ENCODE measurements at places on chromosomes 5 and 9. TPM values are rescaled to one million over a fixed set of nuclear protein-coding genes. Genes with fewer than 3 reads are reported as not detected.

Gene HMMR
- 2.3 TPM for polyA plus RNA-seq

Gene CEP120
- polyA plus RNA-seq = 24.7 TPM

Gene RNF183
- not detected for polyA plus RNA-seq

DNA sequence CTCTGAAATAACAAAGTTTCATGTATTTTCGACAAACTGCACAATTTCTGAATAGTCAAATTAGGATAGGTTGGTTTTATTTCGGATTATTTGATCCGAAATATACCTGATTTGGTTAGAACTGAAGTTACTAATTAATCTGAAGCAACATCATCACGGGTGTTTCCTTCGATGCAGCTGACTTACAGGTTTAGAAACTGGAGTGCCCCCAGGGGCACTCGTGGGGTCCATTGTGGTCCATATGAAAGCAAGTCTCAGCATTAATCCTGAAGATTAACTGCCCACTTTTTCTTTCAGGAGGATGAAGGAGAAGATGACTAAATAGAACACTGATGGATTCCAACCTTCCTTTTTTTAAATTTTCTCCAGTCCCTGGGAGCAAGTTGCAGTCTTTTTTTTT lies 5.3 kb downstream of the SET start:
- DNase-seq = no peak

GRCh38 chr5:166370928-166371690 lies 1920.3 kb upstream of the WWC1 start:
- no peak for DNase-seq

- no peak for DNase-seq
Measured at GRCh38 chr5:36028816-36029465, 37.7 kb downstream of the UGT3A2 start.

DNA sequence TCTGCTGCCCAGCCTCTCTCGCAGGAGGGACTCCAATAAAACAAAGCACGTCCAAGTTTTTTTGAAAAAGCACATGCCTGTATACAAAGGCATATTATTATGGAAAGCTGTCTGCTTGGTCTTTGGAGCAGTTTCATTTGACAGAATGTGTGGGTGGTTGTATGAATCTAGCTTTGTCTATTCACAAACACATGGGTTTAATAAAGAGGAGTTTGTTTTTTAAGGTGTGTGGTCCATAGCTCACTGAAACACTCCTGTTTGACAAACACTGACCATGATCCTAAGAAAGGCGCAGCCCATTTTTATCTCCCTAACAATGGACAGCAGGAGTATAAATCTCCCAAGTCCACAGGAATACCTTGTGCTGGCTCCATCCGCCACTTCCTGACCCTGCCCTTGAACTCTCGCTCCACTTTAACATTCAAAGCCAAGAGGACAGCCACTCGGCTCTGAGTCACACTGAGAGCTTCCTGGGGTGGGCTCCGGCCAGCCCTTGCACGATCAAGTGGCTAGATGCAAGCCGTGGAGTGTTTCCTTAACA lies 371.9 kb downstream of the EBF1 start:
- DNase-seq = no peak

DNA sequence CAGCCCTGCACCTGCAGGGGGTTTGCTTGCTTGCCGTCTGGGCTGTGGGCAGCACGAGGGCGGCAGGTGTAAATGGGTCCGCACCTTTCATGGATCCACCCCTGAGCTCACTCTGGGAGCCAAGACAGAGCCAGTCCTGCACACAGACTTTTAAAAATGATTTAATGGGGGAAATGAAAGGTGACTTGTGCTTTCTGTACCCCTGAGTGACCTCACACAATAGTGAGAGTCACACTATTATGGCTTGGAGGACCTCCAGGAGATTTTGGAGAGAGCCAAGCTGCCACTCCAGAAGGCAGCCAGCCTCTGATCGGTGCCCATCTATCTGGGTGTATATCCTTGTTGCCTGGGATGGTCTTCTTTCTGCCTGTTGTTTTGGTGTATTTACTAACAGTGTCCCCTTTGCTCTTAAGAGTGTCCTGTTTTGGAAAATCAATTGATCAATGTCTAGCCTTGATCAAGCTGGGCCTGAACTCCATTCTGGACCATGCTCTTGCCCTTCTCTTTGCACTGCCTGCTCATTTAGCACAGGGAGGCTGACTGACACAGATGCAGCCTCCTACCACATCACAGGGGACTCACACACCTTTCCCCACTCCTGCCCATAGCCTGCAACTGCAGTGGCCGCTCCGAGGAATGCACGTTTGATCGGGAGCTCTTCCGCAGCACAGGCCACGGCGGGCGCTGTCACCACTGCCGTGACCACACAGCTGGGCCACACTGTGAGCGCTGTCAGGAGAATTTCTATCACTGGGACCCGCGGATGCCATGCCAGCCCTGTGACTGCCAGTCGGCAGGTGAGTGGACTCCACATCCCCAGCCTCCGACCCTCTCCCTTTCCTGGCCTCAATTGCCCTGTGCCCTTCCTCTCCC lies 29.5 kb downstream of the LAMC3 start:
- no peak for DNase-seq

DNA sequence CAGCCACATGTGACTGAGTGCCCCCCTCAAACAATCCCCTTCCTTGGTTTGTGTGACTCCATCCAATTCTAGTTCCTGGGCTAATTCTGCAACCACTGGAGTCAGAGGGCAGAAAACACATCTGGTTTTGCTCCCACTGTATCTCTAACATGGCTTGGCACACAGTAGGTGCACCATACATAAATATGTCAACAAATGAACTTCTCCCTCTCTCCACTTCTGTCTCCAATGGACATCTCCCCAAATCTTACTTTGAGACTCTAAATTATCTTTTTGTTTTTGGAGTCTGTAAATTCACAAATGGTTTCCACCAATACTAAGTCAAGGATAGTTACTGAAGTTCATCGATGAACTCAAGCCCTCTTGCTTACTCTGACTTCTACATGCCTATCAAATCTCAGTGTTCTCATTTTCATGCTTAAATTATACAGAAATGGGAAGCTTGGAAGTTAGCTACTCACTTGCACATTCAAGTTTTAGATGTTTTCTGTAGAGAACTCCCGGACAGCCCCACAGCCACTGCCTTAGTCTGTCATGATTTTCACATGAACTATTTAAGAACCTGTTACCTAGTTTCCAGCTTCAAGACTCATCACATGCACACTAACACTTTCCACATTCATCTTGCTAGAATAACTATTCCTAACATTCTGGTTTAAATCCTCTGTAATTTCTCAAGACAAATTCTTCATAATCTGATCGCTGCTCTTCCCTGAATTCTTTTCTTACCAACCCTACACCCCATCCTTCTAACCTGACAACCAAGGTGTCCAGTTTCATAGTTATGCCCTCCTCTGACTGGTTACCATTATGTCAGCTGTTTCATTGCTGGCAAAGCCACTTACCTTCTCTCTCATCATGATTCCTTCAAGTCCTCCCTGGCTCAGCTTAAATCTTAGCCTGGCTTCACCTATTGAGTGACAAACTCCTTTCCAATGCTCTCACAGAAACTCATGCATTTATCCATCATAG lies 6.0 kb downstream of the RPL37 start:
- DNase-seq = no peak

DNA sequence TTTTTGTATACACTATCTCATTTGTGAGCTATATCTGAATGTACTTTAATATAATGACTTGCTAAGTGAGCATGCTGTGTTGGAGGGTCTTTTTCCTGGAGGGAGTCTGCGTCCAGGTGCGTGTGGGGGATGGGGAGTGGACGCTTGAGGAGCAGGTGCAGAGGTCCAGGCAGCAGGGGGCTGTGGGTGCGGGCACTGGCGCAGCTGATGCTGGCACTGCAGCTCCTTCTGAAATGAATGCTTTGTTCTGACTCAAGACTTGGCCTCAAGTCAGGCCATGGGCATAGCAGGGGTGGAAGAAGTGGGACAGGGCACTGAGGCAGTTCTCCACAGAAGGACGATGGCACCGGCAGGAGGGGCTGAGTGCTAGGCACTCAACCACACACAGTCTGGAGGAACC lies 165.7 kb upstream of the IRX1 start:
- DNase-seq = no peak

DNA sequence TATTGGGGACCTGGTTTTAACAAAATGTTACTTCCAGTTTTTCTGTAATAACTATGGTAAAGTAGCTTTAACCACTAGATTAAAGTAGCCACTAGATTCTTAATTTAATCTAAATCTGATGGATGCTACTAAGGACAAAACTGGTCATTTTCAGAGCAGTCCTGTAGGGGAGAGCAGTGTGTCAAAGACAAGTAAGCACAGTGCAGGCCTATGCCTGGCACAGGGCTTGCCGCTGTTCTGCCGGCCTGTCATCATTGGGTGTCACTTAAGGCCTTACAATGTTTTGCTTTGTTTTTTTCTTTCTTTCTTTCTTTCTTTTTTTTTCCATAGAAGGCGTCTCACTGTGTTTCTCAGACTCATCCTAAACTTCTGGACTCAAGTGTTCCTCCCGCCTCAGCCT lies 53.0 kb upstream of the NXNL2 start:
- DNase-seq = no peak

GRCh38 chr5:73236541-73237128 lies 63.6 kb downstream of the TMEM174 start:
- no peak for DNase-seq

GRCh38 chr9:128113526-128114325 lies 13.8 kb downstream of the PTGES2 start:
- no peak for DNase-seq

GRCh38 chr5:23895614-23896013 lies 388.2 kb downstream of the PRDM9 start:
- DNase-seq = no peak

DNA sequence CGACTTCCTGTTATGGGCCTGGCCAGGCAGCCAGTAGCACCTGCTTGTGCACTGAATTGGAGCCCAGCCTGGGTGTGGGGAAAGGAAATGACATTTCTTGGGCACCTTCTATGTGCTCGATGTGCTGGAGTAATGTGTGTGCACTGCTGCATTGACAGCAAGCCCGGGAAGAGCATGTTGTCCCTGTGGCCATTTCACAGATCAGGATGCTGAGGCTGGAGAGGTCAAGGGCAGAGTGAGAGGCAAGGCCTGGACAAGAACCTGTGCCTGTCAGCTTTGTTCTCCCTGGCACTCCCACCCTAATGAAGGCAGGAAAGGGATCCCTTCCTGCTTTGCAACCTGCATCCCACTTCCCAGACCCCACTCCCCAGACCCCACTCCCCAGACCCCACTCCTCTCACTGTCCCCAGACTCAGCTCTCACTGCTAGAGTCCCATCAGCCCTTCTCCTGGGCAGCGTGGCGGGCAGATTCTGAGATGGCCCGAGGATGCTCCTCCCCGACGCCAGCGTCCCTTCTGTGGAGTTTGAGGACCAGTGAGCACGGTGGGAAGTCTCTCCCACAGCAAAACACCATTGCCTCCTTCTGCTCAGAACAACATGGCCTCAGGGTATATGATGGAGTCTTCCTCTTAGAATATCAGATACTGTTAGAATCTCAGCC lies 49.6 kb downstream of the BARX1 start:
- no peak for DNase-seq

DNA sequence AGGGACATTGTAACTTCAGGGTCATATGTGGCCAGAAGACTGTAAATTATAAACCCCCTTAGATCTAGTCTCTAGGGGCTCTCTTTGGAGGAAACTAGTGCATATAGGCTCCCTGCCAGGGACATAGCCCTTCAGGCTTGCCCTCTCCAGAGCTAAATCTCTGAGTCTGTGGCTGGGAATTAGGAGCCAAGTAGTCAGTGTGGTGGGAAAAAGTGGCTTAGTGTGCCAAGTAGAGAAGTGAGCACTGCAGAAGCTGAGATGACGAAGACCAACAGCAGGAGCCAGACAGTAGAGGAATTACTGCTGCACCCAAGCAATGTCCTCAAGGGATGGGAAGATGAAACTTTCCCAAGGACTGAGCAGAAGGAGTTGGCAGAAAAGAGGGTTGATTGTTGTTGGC lies 71.2 kb downstream of the CWC27 start:
- DNase-seq = no peak

DNA sequence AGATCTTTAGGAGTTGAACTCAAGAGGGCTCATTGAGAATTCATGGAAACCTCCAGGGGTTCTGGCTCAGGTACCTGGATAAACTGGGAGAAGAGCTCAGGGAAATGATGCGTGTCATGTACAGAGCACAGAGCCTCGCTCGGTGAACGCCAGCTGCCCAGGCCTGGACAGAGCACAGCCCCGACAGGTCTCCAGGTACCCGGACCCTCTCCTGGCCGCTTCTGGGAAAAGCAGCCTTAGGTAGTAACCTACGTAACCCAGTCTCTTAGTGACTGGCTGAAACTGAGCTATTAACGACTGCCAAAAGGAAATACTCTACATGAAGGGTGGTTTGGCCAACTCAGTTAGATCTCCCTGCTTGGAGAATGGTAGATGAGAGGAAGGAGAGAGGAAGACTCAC lies 157.4 kb downstream of the TTLL11 start:
- no peak for DNase-seq

DNA sequence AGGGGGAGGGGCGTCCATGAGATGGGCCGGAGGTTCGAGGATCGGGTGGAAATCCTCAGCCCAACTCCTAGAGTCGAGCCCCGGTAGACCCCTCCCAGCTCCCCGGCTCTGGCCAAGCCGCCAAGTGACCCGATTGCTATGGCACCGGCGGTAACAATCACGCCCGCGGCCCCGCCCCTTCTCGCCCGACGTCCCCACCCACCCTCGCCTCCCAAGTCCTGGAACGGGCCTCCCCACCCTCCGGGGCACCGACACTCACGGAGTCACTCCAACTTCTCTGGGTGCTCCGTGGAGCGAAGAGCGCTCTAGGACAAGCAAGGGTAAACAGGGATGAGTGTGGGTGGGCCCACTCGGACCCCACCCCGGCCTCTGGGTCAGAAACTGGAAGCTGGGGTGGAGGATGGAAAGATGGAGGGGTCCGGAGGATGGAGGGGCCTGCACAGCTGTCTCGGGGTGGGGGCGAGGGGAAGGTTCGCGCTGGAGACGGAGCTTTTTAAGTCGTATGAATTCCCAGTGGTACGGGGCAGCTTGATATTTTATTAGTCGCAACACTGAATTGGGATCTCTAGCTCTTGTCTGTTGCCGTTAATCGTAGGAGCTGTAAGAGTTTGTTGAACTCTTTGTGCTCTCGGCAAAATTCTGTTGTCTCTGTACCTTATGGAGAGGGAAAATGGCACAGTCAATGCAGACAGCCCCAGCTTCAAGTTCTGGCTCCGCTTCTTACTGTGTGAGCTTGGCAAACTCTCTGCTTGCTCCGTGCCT lies at the start of gene SPACA9:
TSS of gene SPACA9 (plus strand) at position 204 of the 762 bp plus-strand sequence. CDS start 5,050 bp downstream, outside the sequence.
- DNase-seq = no peak

DNA sequence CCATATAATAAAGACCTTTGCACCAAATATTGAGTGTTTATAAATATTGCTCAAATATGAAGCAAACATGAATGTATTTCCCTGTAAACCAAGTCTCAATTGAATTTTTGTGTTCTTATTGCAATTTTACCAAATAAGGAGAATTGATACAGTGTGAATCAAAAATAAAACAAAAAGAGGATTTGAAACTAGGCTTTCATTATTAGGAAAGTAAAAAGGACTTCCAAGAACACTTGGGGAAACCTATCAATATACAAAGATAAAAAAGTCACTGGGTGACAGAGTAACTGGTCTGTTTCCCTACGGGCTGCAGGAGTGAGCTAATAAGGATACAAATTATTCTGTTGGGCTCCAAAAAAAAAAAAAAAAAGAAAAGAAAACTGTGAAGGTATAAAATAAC lies 44.8 kb upstream of the SNX2 start:
- DNase-seq = no peak

Measured in CD4-positive, CD25-positive, alpha-beta regulatory T cell (primary cell).